ENCODE measurements at places on chromosomes 13 and 19. TPM values are rescaled to one million over a fixed set of nuclear protein-coding genes. Genes with fewer than 3 reads are reported as not detected.

Gene CEACAM16
- total RNA-seq: not detected

Gene RINL
- 4.1 TPM for total RNA-seq

Gene DNAJC15
- 13.1 TPM for total RNA-seq

Gene GRIN3B
- not detected for total RNA-seq

Gene FGF21
- total RNA-seq: not detected

Gene ZNF837
- total RNA-seq: 0.81 TPM

Gene C13orf42
- total RNA-seq: not detected

Gene FLT3
- not detected for total RNA-seq

DNA sequence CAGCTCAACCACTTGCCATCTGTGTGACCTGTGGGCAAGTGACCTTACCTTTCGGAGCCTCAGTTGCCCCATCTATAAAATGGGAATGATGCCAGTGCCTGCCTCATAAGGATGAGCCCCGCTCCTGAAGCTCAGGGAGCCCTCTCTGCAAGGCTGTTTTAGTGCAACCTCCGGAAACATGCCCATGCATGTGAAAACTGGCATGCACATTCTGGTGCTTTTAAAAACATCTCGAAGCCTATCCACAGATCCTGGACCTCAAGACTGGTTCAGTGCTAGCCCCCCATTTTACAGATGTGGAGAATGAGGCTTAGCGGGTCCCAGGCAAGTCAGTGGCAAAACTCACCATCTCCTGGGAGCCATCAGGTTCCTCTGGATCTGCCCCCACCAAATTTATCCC, 5.6 kb downstream of the CADM4 start:
- H3K27ac ChIP-seq: no peak overlapping the region
- H3K27me3 ChIP-seq: peaks cover 18% of the 10 kb centered on the region
- no peak overlapping the region for H3K4me3 ChIP-seq
- peaks cover 12% of the 10 kb centered on the region for H3K36me3 ChIP-seq
- H3K4me1 ChIP-seq: peaks cover 8% of the 10 kb centered on the region

- H3K36me3 ChIP-seq: no peaks in the 10 kb centered on the region
- H3K4me3 ChIP-seq: no peak overlapping the region
- DNase-seq: no peak
- H3K4me1 ChIP-seq: peaks cover 9% of the 10 kb centered on the region
Measured at GRCh38 chr19:14354445-14354844, 26.8 kb upstream of the ADGRE5 start.

DNA sequence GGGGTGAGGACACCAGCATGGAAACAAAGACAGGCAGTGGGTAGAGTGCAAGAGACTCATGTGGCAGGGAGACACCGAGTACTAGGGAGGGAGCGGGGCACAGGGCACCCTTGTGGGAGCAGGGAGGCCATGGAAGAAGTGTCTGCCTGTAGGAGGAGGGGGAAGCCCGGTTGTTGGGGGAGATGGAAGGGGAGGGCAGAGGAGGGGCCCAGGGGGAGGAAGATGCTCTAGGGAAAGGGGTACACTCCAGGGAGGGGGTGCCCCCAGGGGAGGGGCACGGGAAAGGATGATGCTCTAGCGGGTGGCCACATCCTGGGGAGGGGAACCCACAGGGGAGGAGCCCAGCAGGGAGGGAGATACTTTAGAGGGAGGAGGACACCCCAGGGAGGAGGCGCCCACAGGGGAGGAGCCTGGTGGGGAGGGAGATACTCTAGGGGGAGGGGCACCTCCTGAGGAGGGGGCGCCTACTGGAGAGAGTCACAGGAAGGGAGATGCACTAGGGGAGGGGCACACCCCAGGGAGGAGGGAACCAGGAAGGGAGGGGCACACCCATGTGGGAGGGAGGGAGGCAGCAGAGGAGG, 24.9 kb downstream of the CPAMD8 start:
- H3K4me3 ChIP-seq: no peak overlapping the region
- no peak overlapping the region for H3K27ac ChIP-seq
- H3K27me3 ChIP-seq: peaks cover 21% of the 10 kb centered on the region
- DNase-seq: no peak
- H3K36me3 ChIP-seq: no peaks in the 10 kb centered on the region

GRCh38 chr19:5434351-5434917, 20.8 kb upstream of the ZNRF4 start:
- H3K27ac ChIP-seq: no peak overlapping the region
- no peak overlapping the region for H3K4me3 ChIP-seq
- H3K4me1 ChIP-seq: no peaks in the 10 kb centered on the region
- H3K36me3 ChIP-seq: no peaks in the 10 kb centered on the region

GRCh38 chr13:64877176-64877575, 2353.0 kb downstream of the PCDH9 start:
- H3K27me3 ChIP-seq: no peaks in the 10 kb centered on the region
- no peak for DNase-seq
- H3K4me3 ChIP-seq: no peak overlapping the region
- no peaks in the 10 kb centered on the region for H3K4me1 ChIP-seq

GRCh38 chr13:111981006-111981405, 85.9 kb upstream of the SOX1 start:
- no peak for DNase-seq
- no peaks in the 10 kb centered on the region for H3K27me3 ChIP-seq

GRCh38 chr13:32904266-32904665, 112.0 kb upstream of the KL start:
- H3K4me1 ChIP-seq: peaks cover 10% of the 10 kb centered on the region
- H3K27ac ChIP-seq: no peak overlapping the region
- no peak for DNase-seq
- H3K27me3 ChIP-seq: no peaks in the 10 kb centered on the region
- no peak overlapping the region for H3K4me3 ChIP-seq

GRCh38 chr19:4645718-4646117, 6.4 kb downstream of the TNFAIP8L1 start:
- no peaks in the 10 kb centered on the region for H3K27me3 ChIP-seq
- no peak overlapping the region for H3K4me3 ChIP-seq
- no peaks in the 10 kb centered on the region for H3K4me1 ChIP-seq
- H3K27ac ChIP-seq: no peak overlapping the region
- DNase-seq: no peak

DNA sequence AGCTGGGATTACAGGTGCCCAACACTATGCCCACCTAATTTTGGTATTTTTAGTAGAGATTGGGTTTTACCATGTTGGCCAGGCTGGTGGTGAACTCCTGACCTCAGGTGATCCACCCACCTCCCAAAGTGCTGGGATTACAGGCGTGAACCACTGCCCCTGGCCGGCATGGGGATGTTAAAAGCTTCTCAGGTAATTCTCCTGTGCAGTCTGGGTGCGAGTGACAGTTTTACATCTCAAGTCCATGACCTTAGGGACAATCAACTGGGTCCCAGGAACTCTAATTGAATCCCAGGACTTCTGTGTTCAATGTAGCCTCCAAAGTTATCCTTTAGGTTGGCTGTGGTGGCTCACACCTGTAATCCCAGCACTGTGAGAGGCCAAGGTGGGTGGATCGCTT, 100.1 kb upstream of the TSHZ3 start:
- H3K27ac ChIP-seq: no peak overlapping the region
- no peaks in the 10 kb centered on the region for H3K27me3 ChIP-seq
- DNase-seq: no peak
- H3K4me1 ChIP-seq: no peaks in the 10 kb centered on the region

- no peaks in the 10 kb centered on the region for H3K27me3 ChIP-seq
- no peaks in the 10 kb centered on the region for H3K4me1 ChIP-seq
- H3K4me3 ChIP-seq: no peak overlapping the region
- H3K36me3 ChIP-seq: no peaks in the 10 kb centered on the region
- DNase-seq: no peak
Measured at GRCh38 chr13:22839603-22840530, 340.9 kb upstream of the SGCG start.

GRCh38 chr19:7722231-7722651, 9.7 kb downstream of the CLEC4G start:
- H3K27me3 ChIP-seq: peaks cover 34% of the 10 kb centered on the region
- no peaks in the 10 kb centered on the region for H3K36me3 ChIP-seq
- no peak for DNase-seq
- no peaks in the 10 kb centered on the region for H3K4me1 ChIP-seq
- no peak overlapping the region for H3K4me3 ChIP-seq

GRCh38 chr13:44540761-44541434, 35.2 kb downstream of the TSC22D1 start:
- DNase-seq: no peak
- no peaks in the 10 kb centered on the region for H3K36me3 ChIP-seq
- no peaks in the 10 kb centered on the region for H3K4me1 ChIP-seq
- H3K27ac ChIP-seq: no peak overlapping the region
- H3K4me3 ChIP-seq: no peak overlapping the region

DNA sequence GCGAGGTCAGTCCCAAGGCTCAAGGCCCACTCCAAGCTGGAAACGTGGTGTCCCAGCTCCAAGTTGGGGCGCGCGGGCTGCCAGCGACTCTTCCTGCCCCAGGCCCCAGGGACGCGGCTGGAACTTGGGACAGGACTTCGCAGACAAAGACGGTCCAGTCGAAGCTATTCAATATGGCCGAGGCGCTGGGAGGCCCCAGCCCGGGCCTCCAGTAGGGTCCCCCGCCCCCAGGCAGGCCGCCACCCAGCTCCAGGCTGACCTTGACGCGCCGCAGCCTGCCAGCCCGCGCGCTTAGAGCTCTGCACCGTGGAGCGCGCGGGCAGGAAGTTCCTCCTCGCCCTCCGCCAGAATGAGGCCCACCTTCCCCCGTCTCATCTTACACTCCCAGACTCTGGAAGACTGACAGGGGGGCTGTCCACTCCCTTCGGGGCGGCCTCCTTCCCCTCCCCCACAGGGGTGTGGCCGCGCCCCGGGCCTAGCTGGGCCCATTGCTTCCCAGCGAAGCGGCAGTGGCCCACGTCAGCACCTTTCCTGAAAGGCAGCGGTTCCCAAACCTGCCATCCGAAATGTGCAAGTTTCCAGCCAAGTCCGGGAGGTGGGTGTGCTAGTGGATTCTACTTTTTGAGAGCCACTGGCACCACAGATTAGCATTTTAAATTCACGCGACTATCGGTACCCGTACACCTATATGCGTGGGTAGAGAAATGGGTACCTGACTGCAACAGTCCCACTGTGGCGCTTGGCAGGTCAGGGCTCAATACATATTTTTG, at the start of gene CCDC8:
TSS of gene CCDC8 (minus strand) at position 303 of the 770 bp plus-strand sequence. CDS start 754 bp downstream, outside the sequence.
- no peak for DNase-seq
- no peak within 1 kb of the TSS for H3K27ac ChIP-seq
- peaks cover 79% of the 10 kb centered on the region for H3K27me3 ChIP-seq
- H3K4me1 ChIP-seq: peaks cover 10% of the 10 kb centered on the region
- no peak within 1 kb of the TSS for H3K4me3 ChIP-seq
- no peaks in the 10 kb centered on the region for H3K36me3 ChIP-seq

DNA sequence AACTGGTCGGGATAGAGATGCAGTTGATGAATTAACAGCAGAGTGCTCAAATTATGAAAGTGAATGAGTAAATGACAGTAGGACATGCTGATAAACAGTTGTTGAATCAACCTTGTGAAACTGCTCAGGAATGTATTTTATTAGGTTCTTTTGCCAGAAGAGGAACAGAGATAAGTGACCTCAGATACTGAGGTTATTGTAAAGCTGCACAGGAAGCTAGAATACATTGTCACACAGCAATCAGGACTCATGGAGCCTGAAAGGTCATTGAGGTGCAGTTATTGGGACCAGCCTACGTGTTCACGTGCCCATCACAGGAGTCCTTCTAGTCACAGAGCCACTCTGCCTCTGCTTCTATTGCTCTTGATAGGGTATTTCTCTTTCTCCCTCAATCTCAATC, 47.5 kb upstream of the MED4 start:
- H3K4me3 ChIP-seq: no peak overlapping the region
- H3K4me1 ChIP-seq: no peaks in the 10 kb centered on the region
- no peak overlapping the region for H3K27ac ChIP-seq
- no peaks in the 10 kb centered on the region for H3K36me3 ChIP-seq
- DNase-seq: no peak

GRCh38 chr13:38090913-38091312, 221.3 kb upstream of the TRPC4 start:
- H3K4me3 ChIP-seq: no peak overlapping the region
- H3K27me3 ChIP-seq: no peaks in the 10 kb centered on the region
- no peak for DNase-seq
- no peaks in the 10 kb centered on the region for H3K4me1 ChIP-seq

DNA sequence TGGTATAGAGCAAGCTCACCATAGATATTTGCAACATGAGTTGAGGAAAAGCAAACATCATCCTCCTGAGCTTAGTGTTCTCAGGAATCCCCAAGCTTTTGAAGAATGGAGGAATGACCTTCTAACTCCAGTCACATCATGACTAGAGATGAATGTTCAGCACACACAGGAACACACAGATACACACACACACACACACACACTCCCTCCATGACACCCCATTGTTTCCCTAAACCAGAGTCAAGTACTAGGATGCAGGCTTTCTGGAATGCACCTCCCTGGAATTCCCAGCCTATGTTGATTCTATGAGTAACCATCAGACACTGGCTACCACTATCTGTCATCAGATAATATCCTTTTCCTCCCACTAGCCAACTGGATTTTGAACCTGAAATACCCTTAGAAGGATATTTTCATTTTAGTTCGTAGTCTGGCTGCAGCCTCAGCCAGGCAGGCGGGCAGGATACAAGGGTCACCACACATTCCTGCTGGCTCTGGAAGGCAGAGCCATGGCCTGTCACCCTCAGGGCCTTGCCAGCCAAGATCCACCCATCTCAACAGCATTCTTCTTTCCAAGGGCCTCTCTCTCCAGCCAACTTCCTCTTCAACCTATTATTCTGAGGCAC, 162.4 kb downstream of the FOXO1 start:
- DNase-seq: no peak
- no peaks in the 10 kb centered on the region for H3K27me3 ChIP-seq
- H3K4me3 ChIP-seq: no peak overlapping the region
- no peak overlapping the region for H3K27ac ChIP-seq
- H3K36me3 ChIP-seq: no peaks in the 10 kb centered on the region
- no peaks in the 10 kb centered on the region for H3K4me1 ChIP-seq

- no peak overlapping the region for H3K4me3 ChIP-seq
- DNase-seq: peak; percentile 25
- no peaks in the 10 kb centered on the region for H3K4me1 ChIP-seq
- H3K27me3 ChIP-seq: peaks cover 17% of the 10 kb centered on the region
- no peak overlapping the region for H3K27ac ChIP-seq
- H3K36me3 ChIP-seq: no peaks in the 10 kb centered on the region
Measured at GRCh38 chr13:36475468-36475867, 43.2 kb downstream of the CCNA1 start.

DNA sequence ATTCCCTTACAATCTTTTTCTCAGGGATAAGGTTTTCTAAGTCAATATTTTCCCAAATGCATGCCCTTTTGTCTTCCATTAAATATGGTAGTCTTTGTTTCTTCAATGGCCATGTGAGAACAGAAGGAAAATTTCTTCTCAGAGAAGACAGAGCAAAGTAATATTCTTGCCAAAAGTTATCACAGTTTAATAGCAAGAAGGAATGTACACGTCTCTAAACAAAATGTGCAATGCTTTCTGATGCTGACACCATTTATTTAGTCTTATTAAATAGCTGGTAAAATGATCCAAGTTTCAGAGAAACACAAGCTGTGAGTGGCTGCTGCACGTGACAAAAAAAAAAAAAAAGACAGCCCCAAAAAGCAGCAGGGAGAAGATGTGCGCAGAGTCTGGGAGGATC, 542.5 kb downstream of the GPC6 start:
- no peak overlapping the region for H3K4me3 ChIP-seq
- no peak overlapping the region for H3K27ac ChIP-seq
- no peak for DNase-seq
- H3K4me1 ChIP-seq: no peaks in the 10 kb centered on the region
- H3K27me3 ChIP-seq: no peaks in the 10 kb centered on the region
